ENCODE measurements at places on chromosomes 3 and 15.
A peak's percentile ranks its signal among the peaks of the same experiment; 100 is the strongest.

- DNase-seq, result no peak
Measured at GRCh38 chr15:23773093-23773492, 86.0 kb upstream of the NDN start.

DNA sequence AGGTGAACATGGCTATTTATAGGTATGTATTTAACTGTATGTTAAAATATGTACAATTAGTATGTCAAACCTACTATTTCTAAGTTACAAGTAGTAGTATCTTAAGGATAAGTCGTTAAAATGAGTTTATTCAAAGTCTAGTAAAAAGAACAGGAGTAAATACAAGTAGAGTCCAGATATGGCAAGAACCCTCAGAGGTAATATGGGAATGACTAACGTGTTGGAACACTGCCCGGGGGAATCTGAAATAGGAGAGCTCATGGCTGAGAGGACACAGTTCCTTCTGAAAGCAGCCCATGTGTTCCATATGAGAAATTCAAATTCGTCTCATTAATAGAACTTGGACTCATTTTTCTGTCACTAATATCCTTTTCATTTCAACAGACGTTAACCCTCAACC is 158.8 kb downstream of the CLSTN2 start:
- peak; percentile 55 for DNase-seq

DNA sequence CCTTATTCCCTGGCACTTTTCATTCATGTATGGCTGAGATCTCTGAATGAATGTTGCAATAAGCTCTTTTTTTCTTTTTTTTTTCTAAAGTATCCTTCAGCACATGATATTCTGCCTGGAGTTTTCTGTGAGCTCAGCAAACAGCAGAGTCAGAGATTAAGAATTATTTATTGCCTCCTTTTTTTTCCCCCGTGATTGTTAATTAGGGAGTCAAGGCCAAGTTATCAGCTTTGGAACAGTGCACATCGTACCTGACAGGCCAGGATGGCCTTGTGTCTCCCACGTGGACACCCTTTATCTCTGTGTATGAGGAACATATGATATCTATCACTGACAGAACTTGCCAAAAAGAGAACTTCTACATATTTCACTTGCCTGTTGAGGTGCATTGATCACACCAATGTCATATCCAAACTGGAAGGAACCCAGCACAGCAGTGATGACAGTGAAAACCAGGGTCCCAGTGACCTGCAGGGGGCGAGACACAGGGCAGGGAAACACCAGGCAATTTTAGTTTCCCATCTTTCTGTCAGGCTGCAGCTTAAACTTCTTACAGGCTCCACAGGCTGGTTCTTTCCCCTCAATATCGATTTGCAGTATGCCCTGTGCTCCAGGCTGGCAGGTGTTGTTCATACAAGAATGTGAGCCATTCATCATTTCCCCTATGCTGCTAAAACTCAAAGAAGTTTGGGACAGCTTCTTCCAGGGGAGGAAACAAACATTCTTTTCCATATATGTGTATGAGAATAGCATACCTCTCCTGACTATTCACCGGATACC is 8.2 kb downstream of the SLC2A2 start:
- DNase-seq, result no peak

DNA sequence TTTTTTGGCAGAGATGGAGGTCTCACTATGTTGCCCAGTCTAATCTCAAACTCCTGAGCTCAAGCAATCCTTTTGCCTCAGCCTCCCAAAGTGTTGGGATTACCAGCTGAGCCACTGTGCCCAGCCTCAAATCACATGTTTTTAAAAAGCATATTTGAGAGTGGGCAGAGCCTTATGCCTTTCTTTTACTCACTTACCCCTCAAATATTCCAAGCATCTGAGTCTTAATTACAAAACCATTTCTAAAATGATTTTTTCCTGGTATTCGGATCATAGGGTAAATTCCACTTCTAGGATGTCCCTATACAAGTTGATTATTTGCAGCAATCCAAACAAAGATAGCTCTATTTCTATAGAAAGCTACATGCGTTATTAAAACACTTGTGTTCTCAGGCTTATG is 106.1 kb downstream of the RFTN1 start:
- no peak for DNase-seq

- no peak for DNase-seq
Measured at GRCh38 chr3:175121225-175121624, 262.1 kb downstream of the NAALADL2 start.

GRCh38 chr15:64731012-64731804 is 44.2 kb downstream of the RBPMS2 start:
- DNase-seq, result peak; percentile 40

GRCh38 chr3:43999728-44000319 is 241.9 kb upstream of the TOPAZ1 start:
- no peak for DNase-seq

GRCh38 chr15:29126821-29127461 is 142.7 kb downstream of the NSMCE3 start:
- no peak for DNase-seq

DNA sequence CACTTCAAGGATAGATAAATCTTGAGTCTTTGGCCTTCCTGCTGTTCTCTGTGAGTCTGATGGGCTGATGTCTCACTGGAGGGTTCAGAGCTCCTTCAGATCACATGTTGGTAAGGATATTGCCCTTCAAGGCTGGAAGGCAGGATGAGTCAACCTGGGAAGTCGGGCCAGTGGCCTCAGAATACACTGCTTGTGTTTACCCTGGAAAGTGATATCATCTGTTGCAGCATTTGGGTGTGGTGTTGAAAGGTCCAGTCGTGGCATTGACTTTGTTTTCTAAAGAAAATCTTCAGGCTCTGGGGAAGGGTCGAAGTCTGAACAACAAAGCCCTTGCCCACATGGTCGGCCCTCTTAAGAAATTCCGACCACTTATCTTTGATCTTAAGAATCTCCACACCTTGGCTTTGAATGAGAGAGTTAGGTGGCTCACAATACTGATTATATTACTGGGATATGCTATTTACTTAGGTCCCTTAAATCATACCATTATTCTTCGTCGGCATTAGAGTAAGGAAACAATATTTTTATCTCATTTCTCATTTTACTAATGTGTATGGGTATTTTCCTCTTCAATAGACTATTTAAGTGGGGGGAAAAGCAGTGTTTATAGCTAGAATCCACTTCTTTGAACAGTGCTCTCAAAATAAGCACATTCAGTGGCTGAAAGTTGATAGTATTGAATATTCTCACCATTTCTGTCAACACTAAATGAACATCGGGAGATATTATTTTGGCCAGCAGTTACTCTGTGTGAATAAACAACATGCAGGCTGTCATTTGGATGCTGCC is 303.9 kb upstream of the RASGRP1 start:
- peak; percentile 46 for DNase-seq

- no peak for DNase-seq
Measured at GRCh38 chr3:12478326-12478725, 6.0 kb upstream of the TSEN2 start.

DNA sequence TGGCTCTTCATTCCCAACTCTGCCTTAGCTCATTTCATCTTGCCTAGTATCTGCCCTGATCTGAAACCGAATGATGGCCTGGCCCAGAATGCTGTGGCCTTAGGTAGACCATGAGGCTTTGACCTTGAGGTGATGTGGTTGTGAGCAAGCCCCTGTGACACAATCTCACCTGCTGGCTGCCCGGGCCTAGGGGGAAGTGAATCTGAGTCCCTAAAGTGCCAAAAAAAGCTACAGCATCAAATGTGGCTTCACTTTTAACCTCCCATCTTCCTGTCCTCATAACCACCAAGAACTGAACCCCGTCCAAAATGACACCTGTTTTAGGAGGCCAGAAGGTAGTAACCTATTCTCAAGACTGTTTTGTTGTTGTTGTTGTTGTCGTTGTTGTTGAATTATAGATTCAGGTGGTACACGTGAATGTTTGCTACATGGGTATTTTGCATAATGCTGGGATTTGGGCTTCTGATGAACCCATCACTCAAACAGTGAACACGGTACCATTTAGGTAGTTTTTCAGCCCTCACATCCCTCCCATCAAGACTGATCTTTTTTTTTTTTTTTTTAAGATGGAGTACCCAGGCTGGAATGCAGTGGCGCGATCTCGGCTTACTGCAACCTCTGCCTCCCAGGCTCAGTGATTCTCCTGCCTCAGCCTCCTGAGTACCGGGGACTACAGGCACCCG is 54.6 kb downstream of the MCCC1 start:
- DNase-seq, result no peak

DNA sequence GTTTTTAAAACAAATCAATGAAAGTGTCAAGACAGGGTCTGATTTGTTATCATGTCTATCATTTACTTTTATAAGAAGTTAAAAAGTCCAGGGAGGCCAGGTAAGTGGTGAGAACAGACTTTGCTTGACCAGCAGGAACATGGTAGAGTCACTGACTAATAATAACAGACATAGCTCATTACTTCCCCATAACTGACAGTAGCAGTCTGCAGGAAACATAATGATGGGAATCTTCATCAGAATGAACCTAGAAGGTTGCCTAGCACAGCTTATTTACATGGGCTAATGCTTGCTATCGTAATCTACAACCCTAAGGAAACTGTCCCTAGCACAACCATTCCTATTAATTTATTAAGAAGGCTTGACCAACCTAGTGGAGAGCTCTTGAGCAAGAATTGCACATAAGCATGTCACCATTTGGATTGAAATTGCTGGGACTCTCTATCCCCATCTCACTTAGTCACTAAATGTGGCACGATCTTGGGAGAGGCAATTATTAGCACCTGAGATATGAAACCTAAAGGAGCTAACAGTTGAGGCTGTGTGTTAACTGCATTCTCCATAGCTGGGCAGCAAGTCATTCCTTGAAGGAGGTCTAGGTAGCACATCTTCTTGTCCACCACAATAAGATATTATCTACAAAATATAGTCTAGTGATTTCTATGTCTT is 139.6 kb upstream of the ZBTB20 start:
- no peak for DNase-seq

GRCh38 chr3:187925326-187925725 is 180.1 kb upstream of the BCL6 start:
- DNase-seq, result no peak

- no peak for DNase-seq
Measured at GRCh38 chr3:116067326-116067725, 378.0 kb downstream of the LSAMP start.

GRCh38 chr15:33149919-33150318 is 44.6 kb downstream of the FMN1 start:
- no peak for DNase-seq

- DNase-seq, result no peak
Measured at GRCh38 chr15:28947221-28947674, 61.5 kb downstream of the APBA2 start.

DNA sequence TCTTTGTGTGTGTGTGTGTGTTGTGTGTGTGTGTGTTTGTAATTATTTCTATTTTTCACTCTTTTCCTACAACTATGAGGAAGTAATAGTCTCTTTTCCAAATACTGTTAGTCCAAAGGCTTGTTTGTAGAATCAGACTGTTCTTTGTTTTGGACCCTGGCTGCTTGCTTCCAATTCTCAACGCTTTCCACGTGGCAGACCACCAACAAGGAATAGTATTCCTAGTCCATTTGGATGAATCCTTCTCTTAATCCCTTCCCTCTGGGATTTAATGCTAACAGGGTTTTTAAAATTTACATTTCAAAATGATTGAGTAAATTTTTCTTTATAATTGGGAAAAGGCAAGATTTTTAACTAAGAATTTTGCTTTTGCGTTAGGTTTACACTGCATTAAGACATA is 62.7 kb downstream of the ADAMTSL3 start:
- no peak for DNase-seq

DNA sequence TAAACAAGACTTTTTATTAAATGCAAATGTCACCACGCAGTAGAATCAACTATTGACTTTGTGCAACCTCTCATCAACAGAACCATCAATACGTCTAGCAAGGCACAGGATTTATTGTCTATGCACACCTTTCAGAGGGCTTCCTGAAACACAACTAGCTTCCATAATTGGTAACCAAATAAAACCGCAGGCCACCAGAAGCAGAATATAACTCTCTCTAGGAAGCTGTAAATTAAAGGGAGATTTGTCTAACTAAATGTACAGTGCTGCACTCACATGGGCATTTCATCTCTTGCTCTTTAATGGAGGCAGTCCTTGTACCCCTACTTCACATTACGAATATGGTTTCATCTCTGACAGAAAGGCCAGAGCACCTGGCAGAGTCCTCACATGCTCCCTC is 93.0 kb downstream of the FHIT start:
- no peak for DNase-seq

DNA sequence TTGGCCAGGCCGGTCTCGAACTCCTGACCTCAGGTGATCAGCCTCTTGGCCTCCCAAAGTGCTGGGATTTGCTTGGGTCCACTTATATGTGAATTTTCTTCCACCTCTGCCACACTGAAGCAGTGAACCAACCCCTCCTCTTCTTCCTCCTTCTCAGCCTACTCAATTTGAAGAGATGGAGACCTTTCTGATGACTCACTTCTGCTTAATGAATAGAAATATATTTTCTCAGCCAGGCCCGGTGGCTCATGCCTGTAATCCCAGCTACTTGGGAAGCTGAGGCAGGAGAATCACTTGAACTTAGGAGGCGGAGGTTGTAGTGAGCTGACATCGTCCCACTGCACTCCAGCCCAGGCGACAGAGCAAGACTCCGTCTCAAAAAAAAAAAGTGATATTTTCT is 46.8 kb upstream of the GATM start:
- DNase-seq, result no peak

DNA sequence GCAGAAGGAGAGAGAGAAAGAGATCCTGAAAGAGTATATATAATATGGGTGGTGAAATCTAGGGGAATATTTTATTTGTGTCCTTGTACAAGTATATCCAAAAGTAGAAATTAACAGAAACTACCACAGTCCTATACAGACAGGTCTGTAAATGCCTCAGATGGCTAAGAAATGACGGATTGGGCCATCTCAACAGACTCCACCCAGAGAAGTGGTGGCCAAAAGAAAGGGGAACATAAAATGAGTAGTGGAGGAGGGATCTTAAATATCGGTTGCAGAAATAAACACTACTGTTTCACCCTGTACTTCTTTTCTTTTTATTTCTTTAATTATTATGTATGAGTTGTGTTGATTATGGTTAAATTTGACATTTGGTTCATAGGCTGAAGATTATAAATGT is 47.7 kb downstream of the CCR3 start:
- no peak for DNase-seq

DNA sequence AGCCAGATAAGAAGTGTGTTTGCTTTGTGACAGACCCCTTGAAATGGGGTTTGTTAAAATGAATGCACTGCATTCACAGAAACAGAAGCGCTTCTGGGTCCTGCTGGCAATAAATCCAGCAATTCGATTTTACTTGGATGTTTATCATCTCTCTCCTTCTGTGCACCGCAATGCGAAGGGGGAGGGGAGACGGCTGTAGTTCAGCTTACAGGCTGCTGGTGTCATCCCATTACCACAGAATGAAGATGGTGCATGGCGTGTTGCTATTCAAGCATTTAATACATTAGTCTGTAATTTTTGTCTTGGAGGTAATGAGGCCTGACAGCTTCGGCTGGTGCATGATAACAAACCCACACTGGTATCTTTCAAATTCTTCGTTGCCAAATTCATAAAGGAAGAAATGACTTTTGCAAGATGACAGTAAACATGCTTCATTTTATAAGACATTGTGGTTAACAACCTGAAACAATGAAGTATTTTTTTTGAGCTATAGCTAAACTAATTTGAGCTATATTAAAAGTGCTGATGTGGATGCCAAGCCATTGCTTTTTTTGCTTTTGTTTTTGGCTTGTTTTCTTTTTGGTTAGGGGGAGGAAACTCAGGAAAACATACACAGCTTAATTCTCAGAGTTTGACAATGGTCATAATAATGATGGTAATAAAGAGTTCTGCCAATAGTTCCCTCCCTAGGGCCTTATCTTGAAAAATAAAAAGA is 418.3 kb downstream of the OTOL1 start:
- DNase-seq, result no peak
